ENCODE measurements at places on chromosomes 1 and 21. TPM values are rescaled to one million over a fixed set of nuclear protein-coding genes. Genes with fewer than 3 reads are reported as not detected.

The ZNF648 gene
- total RNA-seq: not detected

The OR6N1 gene
- total RNA-seq: not detected

The MRPL9 gene
- total RNA-seq: 53.4 TPM

The FCGR3B gene
- total RNA-seq: not detected

The ALPL gene
- 5.9 TPM for total RNA-seq

The CD84 gene
- total RNA-seq: not detected

DNA sequence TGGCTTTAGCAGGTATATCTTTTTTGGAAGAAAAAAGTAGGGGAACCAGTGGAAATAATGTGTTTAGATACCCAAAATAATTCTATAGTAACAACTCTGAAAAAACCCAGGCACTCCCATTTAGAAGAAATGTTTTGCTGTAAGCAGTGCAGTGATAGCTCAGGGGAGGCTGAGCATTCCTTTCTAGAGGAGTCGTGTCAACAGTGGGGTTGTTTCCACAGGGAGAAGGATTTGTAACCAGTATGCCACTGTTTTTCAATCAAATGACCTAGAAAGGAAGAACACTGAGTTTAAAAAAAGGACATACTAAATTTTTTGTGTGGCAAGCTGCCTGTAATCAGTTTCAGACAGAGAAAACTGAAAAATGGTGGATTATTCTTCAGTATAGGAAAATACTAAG is 2.4 kb downstream of the PGD start:
- no peak for DNase-seq

DNA sequence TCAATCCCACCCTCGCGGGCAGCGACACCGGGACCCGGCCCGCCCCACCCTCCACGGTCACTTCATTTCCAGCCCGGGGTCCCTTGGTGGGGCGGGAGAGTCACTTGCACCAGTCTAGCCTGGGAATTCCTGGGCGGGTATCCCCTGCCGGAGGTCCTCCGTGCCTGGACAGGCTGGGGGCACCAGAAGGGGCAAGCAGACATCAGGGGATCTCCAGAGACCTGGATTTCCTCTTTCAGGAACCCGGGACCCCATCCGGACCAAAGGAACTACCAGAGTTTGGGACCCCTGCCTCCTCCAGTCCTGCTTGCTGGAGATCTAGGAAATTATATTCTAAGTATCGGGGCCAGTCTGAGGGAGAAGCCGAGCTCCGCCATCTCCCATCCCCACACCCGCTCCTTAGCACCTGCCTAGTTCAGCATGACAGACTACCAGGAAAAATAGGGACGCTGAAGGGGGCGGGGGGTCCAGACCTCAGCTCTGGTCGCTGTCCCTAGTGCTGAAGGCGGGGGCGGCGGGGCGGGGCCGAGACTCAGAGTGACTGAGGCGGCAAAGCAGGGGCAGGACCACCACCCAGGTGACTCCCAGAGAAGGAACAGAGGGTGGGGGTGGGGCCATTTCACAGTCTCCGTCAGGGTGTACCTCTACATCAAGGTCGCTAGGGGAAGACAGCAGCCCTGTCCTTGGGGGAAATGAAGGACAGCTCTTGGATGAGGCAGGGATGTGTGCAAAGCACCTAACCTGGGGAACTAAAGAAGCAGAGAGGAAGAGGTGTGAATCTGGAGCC is 832 bp downstream of the HCN3 start:
- DNase-seq: no peak

DNA sequence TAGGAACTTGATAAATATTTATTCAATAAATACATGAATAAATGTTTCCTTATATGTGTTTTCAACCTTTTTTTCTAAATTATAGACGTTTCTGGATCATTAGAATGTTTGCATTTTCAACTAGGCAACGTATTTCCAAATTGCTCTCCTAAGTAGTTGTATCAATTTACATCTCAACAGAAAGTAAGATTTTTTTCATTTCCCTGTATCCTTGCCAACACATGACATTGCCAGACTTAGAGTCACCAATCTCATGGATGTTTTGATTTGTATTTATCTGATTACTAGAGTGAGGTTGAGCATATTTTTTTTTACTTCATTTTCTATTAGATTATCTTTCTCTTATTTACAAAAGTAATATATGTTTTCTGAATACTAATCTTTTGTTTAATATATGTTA is 22.2 kb upstream of the SMG7 start:
- no peak for DNase-seq

DNA sequence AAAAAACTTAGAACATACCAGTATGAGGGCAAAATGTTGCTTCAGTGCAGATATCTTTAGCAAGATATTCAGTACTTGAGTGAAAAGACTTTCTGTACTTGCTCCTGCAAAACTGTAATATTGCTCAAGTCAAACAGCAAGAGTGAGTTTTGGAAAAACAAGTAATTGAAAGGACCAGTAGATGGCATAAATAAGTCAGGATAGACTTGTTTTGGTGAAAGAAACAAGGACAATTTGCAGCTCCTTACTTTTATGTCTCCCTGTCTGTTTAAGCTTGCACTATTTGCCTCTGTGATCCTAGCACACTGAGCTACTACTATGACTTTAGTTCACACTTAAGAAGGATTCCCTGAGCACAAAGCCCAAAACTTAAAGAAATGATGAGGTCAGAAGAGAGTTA is 39.1 kb downstream of the IFI44 start:
- no peak for DNase-seq

DNA sequence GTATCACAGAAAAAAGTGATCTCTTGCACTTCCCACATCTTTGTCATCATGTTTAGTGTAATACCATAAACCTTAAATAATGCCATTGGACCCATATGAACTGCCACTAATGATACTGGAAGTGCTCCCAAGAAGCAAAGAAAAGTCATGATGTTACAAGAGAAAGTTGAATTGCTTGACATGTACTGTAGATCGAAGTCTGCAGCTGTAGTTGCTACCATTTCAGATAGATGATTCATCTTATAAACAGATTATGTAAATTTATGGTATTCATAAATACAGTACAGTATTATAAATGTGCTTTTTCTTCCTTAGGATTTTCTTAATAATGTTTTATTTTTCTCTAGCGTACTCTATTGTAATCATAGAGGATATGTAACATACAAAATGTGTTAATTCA is 30.1 kb upstream of the LAMC2 start:
- no peak for DNase-seq

DNA sequence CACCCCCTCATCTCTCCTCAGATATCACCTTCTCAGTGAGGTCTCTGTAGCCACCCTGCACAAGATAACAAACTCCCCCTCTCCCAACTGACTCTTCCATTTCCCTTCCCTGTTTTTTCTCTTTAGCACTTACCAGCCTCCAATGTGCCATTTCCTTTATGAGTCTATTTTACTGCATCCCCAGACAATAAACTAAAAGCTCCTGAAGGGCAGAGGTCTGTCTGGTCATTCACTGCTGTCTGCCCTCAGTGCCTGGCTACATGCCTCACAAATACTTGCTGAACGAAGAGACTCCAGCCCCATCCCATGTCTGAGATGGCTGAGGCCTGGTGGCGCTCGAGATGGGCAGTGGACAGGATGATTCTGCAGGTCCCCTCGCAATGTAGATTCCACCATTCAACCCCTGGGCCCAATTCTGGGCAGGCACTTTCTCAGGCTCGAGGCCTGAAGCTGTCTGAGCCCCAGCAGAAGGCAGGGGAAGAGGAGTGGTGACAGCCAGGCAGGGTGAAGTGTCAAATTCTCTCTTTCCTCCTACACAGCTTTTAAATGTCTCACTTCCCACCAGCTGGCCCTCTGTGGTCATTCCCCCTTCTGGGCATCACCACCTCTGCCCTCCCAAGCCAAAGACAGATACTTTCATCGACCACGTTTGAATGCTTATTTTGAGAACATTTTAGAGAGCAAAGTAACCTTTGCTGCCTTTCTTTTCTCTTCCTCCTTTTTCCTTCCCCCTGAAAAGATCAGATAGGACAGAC is 6.6 kb downstream of the LRRN2 start:
- no peak for DNase-seq

DNA sequence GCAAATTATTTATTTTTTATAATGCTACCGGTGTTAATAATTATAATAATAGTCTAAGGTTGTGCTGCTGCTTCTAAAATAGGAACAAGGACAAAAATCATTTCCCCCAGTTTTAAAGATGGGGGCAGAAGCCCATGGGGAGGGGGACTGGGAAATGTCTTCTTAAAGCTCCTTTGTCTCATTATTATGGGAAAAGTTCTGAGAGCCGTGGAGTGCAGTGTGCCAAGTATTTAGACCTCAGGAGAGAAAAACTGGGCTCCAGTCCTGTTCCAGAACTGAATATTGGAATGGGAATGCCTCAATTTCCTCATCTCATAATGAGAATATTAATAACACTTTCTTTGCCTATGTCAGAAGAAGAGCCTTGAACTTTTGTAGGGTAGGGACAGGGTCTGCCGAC is 40.9 kb upstream of the ATF3 start:
- DNase-seq: no peak

- DNase-seq: no peak
These were observed 1.7 kb downstream of the PKNOX1 start for GRCh38 chr21:42975886-42976608.

DNA sequence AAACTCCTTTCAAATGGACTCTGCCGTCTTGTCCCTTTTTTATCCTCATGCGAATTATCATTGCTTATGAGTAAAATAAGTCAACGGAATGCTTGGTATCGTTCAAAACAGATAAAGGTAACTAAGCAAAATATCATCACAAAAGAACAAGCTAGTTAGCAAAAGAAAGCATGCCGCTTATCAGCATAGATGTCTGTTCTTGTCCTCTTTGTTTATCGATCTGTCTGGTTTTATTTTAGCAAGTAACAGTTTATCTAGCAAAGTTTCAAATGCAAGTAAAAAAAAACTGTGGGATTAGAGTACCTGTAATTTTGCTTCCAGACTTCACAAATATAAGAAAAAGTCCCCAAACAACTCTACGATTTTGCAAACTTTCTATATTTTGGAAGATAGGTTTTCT is 561.5 kb downstream of the USP25 start:
- no peak for DNase-seq

GRCh38 chr1:226939438-226940028 is 561 bp upstream of the COQ8A start:
- no peak for DNase-seq

GRCh38 chr1:225362805-225363204 is 65.0 kb downstream of the LBR start:
- DNase-seq: no peak

- DNase-seq: no peak
These were observed 18.4 kb upstream of the TNFRSF1B start for GRCh38 chr1:12148160-12148957.

DNA sequence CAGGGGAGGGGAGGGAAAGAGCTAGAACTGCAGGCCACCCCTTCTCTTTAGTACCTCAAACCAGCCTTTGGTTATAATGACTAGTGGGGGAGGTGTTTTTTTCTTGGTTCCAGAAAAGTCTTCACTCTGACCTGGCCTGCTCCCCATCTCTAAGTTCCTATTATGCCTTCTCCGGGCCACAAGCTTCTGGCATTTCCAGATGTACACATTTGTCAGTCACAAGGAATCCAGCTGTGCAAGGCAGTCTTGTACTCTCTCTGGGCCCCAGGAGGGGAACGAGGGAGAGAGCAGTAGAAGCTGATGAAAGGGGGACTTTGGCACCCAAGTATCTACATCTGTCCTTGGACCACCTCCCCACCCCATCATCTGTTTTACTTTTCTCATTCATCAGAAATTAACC is 2.7 kb upstream of the FALEC start:
- DNase-seq: no peak

DNA sequence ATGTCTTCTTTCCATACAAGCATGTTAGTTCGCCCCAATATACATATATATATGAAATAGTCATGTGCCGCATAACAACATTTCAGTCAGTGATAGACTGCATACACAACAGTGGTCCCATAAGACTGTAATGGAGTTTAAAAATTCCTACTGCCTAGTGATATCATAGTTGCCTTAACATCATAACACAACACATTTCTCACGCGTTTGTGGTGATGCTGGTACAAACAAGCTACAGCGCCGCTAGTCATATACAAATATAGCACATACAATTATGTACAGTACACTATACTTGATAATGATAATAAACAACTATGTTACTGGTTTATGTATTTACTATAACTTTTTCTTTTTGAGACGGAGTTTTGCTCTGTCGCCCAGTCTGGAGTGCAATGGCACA is 10.7 kb upstream of the SLAMF8 start:
- no peak for DNase-seq

DNA sequence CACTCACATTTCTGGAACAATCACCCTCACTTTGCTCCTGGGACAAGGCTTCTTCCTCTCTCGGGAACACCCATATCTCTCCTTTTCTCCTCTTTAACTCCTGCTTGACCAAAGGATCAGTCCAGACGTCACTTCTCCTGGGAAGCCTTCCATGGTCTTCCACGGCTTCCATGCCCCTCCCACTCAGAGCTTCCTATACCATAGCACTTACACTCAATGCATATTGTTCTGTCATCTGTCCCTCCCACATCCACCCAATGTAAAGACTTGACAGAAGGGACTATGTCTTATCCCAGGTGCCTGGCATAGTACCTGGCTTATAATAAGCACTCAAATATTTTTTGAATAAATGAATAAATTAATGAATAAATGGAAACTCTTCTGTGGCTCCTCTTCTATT is 28.2 kb downstream of the CD34 start:
- DNase-seq: no peak

GRCh38 chr1:112165375-112165774 is 175.9 kb upstream of the KCND3 start:
- DNase-seq: no peak

GRCh38 chr21:41018431-41018830 is 149.5 kb upstream of the BACE2 start:
- no peak for DNase-seq

DNA sequence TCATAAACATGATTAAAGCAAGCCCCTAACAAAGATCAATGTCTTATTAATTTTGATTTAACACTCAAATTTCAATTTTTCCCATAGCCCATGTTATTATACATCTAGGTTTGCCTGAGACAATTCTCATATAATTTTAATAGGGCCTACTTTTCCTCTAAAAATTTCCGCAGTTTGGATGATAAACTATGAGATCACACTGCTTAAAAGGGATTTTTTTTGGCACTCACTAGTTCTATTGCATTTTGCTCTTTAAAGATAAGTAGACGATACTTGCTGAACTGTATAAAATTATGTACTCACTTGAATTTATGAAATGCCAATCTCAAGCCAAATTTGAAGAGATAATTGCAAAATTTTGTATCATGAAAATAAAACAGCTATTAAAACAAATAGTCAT is 480.4 kb upstream of the ZRANB2 start:
- DNase-seq: no peak

GRCh38 chr21:36976882-36977651 is 10.6 kb upstream of the HLCS start:
- DNase-seq: peak; percentile 73

- DNase-seq: no peak
These were observed 9.7 kb upstream of the DHX9 start for GRCh38 chr1:182829285-182829932.

Data from glomerular endothelial cell (primary cell).